ENCODE measurements at places on chromosomes 5 and 9.

DNA sequence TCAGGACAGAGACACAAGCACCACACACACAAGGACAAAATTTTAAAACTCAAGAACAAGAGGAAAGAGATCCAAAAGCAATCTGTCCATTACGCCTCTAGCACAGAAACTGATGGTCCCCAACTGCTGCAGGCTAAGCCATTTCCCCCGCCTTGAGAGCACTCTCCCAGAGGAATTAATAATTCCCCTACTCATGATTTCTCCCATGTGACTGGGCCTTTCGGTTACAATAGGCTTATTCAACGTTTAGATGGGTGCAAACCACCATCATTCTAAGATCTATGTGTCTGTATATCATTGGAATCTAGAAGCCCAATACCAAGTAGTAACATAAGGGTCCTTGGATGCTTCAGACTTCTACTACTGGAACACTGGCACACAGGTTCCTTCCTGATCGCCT, 18.8 kb downstream of the BRD8 start:
- no peak for DNase-seq

DNA sequence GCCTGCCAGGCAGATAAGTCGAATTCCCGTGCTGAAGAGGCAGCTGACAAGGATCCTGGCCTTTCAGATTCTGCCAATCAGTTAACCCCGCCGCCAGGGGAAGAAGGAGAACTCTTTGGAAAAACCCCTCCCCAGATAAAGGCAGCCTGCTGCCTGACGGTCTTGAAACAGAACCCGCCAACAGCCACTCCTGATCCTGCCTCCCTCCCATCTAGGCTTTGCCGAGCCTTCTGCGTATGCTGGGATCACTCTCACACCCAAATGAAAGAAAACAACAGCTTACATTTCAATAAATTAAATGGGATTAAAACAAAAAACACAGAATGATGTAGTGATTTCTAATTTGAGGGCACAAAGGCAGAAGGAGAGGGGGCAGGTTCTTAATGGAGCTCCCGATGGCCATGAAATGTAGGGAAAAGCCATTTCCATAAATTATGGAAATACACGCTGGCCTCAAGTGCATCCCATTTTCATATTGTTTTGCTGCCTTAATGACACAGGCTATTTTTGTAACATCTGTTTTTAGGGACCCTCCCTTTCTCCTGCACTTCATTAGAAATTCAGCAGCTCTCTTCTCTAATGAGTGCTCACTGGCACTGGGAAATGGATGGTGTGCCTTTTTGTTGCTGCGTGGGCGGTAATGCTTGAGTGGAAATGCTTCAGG, 319.1 kb downstream of the MED10 start:
- no peak for DNase-seq

DNA sequence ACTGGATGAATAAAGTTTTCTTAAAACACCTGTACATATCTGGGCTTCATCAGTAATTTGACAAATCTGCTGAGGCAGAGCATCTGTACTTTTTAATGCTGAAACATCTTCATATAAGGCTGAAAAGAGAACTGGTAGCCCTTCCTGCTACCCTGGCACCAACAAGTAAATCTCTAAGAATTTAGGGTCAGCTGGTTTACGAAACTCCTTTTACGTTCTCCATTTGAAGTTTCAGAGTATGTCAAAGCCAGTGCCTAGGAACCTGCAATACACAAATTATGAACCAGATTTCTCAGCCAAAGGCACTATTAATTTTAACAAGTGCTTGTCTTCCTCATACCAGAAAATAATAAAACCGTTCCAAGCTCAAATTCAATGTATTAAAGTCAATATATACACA, 3.8 kb downstream of the ZFAND5 start:
- DNase-seq, result no peak

GRCh38 chr9:28883234-28883633, 1310.0 kb upstream of the C9orf72 start:
- DNase-seq, result no peak

- DNase-seq, result no peak
Measured at GRCh38 chr9:37010180-37010579, 23.9 kb downstream of the PAX5 start.

- DNase-seq, result no peak
Measured at GRCh38 chr9:2465921-2466460, 155.6 kb upstream of the VLDLR start.

GRCh38 chr5:75366787-75367186, 29.8 kb downstream of the HMGCR start:
- DNase-seq, result no peak

GRCh38 chr9:110316261-110317075, 21.2 kb downstream of the TXNDC8 start:
- DNase-seq, result no peak

DNA sequence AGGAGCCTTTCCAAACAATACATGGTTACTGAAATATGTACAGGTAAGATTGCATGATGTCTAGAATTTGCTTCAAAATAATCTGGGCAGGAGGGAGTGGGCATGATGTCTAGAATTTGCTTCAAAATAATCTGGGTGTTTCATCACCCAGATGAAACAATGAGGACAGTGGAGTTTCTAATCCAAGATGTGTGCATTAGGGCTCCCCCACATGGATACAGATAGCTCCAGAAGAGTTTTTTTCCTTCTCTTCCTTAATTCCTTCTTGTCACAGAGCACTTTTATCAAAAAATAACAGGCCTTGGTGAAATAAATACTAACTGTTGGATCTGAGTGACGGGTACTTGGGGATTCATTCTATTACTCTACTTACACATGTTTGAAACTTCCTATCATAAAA, 14.9 kb downstream of the ATOX1 start:
- no peak for DNase-seq

DNA sequence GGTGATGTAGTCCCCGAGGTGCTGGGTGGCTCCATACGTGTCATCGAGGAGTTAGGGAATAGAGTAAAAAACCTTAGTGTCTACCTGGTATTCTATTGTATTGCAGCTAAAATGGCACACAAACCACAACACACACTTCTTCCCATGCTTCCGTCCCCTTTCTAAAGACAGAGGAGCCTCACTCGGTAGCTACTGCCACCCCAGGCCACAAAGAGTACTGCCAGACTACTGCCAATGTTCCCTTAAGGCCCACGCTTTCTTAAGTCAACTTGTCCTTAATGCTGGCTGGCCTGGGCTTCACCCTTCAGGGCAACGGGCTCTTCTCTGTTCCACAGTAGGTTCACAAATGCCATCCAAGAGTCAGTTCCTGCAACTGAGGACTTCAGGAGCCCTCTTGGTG, 673.0 kb downstream of the ELAVL2 start:
- DNase-seq, result no peak

DNA sequence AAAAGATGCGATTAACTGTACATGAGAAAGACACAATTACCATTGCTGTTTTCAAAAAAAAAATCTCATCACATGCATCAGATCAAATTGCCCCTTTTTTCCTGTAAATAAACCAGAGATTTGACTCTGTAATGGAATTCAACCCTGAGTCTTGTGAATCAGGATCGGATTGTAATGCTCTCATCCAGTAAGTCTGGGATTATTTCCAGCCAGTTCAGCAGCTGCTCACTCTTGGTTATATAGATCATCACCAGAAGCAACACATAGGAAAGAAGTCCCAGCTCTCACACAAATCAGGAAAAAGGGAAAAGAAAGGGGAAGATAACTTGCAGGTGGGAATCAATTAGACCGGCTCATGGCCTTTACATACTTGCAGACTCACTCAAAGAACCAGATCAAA, 97.8 kb upstream of the SPOCK1 start:
- DNase-seq, result no peak

DNA sequence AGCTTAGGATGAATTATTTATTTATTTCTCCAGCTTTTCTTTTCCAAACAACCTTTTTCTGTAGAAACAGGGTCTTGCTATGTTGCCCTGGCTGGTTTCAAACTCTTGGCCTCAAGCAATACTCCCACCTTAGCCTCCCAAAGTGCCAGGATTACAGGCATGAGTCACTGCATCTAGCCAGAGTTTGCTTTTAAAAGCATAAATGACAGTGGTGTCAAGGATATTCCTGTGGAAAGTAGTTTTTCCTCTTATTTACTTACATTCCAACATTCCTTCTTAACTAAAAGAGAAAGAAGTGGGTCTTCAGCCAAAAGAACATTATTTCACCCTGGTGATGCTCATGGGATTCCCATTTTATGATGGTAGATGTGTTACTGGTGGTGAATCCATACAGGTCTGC, 62.4 kb downstream of the GRIA1 start:
- no peak for DNase-seq

GRCh38 chr9:86075132-86076109, 23.9 kb downstream of the GOLM1 start:
- DNase-seq, result no peak

- no peak for DNase-seq
Measured at GRCh38 chr5:354581-355378, 33.3 kb downstream of the AHRR start.
